ENCODE measurements at places on chromosomes 2 and 18.

DNA sequence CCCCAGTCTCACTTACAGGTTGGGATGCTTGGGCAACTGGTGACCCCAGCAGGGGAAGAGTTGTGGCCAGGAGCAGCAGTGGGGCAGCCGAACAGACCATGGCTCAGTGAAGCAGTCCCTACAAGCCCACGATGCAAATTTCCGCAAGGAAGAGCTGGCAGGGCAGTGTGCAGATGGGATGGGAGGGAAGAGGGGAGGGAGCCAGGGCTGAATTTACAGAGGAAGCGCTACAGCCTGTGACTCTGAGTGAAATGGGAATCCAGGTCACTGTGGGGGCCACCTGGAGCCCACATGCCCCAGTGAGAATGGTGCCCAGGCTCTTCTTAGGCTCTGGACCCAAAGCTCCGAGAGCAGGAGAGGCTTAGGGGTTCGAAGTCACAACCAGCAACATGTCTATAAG, 27.0 kb upstream of the SELENOI start:
- no peak for DNase-seq

GRCh38 chr2:29215073-29215472, 99.9 kb downstream of the CLIP4 start:
- no peak for DNase-seq

DNA sequence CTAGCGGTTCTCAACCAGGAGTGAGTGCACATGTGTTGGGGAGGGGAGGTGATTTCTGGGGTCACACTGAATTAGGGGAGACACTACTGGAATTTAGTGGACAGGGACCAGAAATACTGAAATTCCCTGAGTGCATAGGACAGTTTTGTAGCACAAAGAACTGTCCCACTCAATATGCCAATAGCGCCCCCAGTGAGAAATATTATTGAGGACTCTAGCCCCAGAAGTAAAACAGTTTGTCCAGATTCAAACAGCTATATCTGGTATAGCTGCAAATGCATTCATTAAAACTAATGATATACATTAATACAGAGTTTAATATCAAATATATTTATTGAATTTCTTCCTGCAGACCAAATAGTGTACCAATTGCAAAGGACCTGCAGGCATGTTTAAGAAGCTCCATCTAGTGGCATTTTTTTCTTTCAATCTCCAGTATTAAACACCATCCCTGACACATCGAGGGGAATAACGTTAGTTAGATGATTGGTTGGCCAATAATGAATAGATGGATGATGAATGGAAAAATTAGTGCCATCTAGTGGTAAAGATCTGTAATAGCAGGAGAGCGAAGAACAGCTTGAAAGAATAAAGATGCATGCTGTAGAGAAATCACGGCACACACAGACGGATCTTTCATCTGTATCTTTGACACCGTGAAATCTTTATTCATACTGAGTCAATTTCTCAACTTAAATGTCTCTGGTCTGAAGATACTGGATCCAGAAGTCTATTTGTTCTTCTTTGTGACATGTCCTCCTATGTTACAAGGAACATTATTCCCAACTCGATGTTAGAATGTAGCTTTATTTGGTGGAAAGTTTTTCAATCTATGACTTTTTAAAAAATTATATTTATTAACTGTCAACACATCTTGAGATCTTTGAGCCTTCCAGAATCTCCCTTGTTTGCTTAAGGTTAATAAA, 62.5 kb downstream of the DHRS9 start:
- DNase-seq: peak; percentile 62

GRCh38 chr2:25790074-25790790, 88.1 kb downstream of the ASXL2 start:
- DNase-seq: no peak

DNA sequence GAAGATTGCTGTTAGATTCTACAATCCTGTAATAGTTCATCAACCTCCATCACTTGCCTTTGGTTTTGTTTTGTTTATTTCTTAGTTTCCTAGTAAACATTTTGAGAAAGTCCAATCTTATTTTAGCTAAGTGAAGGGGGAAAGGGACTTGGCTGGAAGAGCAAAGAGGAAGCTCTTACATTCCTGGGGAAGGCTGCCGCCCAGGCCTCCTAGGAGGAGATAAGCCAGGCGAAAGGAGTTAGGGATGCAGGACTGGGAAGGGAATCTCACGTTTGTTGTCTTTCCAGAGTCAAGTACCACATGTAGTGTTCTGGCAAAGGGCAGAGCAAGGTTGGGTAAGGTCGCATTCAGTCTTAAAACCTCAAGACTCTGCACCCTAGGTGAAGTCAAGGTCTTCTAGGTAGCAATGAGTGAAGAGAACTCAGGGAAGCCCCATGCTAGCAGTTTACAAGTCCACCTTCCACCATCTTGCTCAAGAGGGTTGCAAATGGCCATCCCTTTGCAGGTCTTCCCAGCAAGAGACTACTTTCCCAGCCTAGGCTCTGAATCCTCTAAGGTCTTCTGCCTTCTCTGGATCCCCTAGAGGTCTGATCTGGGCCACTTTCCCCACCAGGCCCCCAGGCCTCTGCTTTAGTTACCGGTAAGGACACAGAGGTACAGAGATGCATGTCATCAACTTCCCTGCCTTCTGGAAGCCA, 320.7 kb downstream of the CYP26B1 start:
- DNase-seq: no peak

GRCh38 chr2:133247631-133248030, 320.6 kb downstream of the NCKAP5 start:
- no peak for DNase-seq

- no peak for DNase-seq
Observed at GRCh38 chr2:53220969-53221368, 546.6 kb upstream of the CHAC2 start.

DNA sequence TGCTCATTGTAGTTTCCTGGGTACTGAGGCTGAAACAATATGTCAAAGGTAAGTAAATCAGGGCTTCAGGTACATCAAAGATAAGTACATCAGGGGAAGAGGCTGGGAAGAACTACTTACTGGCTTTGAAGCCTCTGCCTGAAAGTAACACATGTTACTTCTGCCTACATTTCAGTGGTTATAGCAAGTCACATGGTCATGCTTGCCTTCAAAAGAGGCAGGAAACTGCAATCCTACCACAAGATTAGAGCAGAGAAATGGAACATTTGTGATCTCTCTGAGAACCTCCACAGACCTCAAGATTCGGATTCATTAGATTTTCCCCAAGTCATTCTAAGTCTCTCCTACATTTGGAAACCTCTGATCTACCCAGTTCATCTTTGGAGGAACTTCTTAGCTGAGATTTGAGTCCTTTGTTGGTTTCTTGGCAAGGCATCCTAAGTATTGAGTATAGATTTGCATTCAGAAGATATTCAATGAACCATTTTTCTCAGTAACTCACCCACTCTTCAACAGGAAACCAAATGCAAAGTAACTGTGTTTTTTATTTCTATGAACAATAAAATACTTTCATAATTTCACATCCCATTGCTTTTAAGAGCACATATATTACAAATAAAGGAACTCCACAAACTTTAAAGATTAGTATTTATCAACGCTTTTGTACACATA, 48.5 kb upstream of the CCDC195 start:
- no peak for DNase-seq

GRCh38 chr2:20641123-20641985, 9.5 kb downstream of the HS1BP3 start:
- no peak for DNase-seq

GRCh38 chr18:6661692-6662415, 67.7 kb upstream of the ARHGAP28 start:
- DNase-seq: no peak

GRCh38 chr18:7596147-7596546, 29.0 kb downstream of the PTPRM start:
- DNase-seq: no peak

DNA sequence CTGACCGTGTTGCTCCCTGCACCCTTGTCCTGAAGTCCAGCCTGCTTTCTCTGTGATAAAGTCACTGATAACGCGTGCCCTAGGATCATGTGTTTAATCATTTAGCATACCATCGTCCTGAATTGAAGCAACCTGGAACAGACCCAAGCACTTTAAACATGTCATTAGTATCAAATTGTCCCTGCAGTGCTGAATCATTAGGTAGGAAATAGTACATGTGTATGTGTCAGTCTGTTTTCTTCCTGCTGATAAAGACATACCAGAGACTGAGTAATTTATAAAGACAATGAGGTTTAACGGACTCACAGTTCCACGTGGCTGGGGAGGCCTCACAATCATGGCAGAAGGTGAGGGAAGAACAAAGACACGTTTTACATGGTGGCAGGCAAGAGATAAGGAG, 2.8 kb downstream of the ASB18 start:
- DNase-seq: no peak

DNA sequence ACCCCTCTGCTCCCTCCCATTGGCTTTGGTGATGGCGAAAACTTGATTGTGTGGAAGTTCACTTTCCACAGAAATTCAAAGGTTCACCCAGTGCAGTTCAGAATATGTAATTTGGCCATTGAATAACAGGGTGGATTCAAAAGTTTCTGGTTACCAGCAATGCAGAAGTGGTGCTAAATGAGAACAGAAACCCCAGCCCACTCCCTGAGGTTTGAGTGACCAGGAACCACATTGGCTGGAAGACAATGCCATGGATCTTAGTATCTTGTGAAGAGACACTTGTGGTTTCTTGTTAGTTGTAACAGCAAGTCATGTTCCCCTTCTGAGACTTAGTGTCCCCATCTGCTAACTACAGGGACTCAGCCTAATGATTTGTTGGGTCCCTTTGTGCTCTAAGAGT, 49.8 kb downstream of the QPCT start:
- no peak for DNase-seq

DNA sequence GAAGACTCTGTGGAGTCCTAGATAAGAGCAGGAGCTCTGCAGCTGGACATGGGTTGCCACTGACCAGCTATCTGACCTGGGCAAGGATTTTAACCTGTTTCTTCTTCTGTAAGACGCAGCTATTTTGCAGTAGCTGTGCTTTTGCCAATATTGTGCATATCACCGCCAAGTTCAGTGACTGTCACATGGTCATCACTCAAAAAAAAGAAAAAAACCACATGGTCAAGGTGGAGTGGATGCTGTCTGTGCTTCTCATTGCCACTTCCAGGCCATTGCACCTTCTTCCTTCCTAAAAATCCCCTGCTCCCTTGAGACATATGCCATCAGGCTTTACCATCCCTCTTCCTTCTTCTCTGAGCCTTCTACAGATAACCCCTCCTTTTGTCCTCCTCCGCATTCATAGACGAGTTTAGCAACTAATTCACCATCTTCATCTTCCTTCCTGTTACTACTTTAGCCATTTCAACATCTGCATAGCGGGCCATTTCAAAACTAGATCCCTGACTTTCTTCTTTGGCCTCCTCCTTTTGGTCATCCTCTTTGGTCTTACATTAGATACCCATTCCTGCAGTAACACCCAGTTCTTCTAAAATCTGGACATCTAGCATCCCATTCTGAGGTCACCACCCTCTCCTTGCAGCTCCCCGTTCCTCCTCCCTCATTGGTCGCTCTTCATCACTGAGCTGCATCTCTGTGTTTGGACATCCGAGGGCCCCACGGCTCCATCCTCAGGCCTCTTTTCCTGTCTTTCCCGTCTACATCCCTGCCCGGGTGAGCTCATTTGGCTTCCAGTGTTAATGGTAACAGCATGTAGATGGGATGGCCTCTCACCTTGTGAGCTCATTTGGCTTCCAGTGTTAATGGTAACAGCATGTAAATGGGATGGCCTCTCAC, 17.8 kb downstream of the RNF144A start:
- DNase-seq: no peak

All from GM13976 (cell line).